Spleen (tissue), 13 donors: ENCODE measurements at places on chromosomes 5 and 9. TPM values are rescaled to one million over a fixed set of nuclear protein-coding genes. Genes with fewer than 3 reads are reported as not detected.

- no peak overlapping the region for H3K4me3 ChIP-seq
- no peak overlapping the region for H3K27ac ChIP-seq
- H3K4me1 ChIP-seq = no peaks in the 10 kb centered on the region
- H3K36me3 ChIP-seq = peaks cover 24% of the 10 kb centered on the region
- H3K27me3 ChIP-seq = no peaks in the 10 kb centered on the region
Observed at GRCh38 chr9:98775831-98776441, 20.4 kb downstream of the ANKS6 start.

- no peak overlapping the region for H3K27ac ChIP-seq
- no peaks in the 10 kb centered on the region for H3K4me1 ChIP-seq
- H3K27me3 ChIP-seq = no peaks in the 10 kb centered on the region
- DNase-seq = no peak
Observed at GRCh38 chr5:128472036-128472435, 66.0 kb downstream of the FBN2 start.

DNA sequence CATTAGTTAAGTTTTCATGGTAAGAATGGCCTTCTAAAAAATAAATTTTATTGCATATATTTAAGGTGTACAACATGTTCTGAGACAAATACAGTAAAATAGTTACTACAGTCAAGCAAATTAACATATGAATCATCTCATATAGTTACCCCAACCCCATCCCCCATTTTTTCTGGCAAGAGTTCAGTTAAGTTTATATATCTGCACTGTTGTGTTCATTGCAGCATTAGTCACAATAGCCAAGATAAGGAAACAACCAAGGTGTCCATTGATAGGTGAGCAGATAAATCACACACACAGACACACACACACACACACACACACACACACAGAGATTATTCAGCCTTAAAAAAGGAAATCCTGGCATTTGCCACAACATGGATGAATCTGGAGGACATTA is 37.2 kb upstream of the OTULIN start:
- no peaks in the 10 kb centered on the region for H3K27me3 ChIP-seq
- H3K36me3 ChIP-seq = no peaks in the 10 kb centered on the region
- no peak overlapping the region for H3K4me3 ChIP-seq

- H3K27me3 ChIP-seq = no peaks in the 10 kb centered on the region
- H3K4me1 ChIP-seq = no peaks in the 10 kb centered on the region
- peak overlapping the region; percentile 45 for H3K27ac ChIP-seq
- DNase-seq = no peak
Observed at GRCh38 chr5:167582886-167583285, 708.6 kb upstream of the WWC1 start.

GRCh38 chr9:89658401-89658800 is 53.6 kb downstream of the GADD45G start:
- no peak overlapping the region for H3K4me3 ChIP-seq
- H3K36me3 ChIP-seq = no peaks in the 10 kb centered on the region
- DNase-seq = peak; percentile 53
- H3K4me1 ChIP-seq = peaks cover 72% of the 10 kb centered on the region

DNA sequence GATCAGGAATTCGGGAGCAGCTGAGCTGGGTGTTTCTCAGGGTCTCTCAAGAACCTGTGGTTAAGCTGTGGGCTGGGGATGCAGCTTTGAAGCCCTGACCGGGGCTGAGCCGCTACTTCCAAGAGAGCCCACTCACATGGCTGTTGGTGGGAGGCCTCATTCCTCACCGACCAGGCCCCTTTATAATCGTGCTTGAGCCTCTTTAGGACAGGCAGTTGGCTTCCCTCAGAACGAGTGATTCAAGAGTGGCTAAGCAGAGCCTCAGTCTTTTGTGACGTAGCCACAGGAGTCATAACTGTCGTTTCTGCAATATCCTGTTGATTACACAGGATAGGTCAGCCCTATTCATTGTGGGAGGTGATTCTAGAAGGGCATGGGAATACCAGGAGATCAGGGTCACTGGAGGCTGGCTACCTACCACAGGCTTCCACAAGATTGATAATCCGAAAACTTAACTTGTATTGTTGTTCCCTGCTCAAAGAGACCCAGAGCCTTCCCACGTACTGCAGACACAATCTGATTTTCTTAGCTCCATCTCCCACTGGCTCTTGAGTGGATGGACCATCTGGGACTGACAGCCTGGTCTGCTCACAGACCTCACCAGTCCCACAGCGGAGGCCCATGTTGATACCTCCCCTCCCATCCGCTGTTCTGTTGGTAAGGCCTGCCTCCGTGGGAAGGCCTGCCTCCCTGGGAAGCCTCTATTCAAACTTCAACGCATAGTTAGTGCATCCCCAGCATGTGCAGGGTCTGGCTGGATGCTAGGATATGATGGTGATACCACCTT is 3.0 kb upstream of the ERGIC1 start:
- no peaks in the 10 kb centered on the region for H3K27me3 ChIP-seq
- no peak overlapping the region for H3K4me3 ChIP-seq
- no peak overlapping the region for H3K27ac ChIP-seq
- H3K36me3 ChIP-seq = no peaks in the 10 kb centered on the region
- no peak for DNase-seq

- no peak overlapping the region for H3K4me3 ChIP-seq
- H3K27ac ChIP-seq = no peak overlapping the region
- DNase-seq = no peak
- no peaks in the 10 kb centered on the region for H3K36me3 ChIP-seq
- peaks cover 97% of the 10 kb centered on the region for H3K4me1 ChIP-seq
Observed at GRCh38 chr5:62328772-62329491, 22.9 kb downstream of the KIF2A start.

DNA sequence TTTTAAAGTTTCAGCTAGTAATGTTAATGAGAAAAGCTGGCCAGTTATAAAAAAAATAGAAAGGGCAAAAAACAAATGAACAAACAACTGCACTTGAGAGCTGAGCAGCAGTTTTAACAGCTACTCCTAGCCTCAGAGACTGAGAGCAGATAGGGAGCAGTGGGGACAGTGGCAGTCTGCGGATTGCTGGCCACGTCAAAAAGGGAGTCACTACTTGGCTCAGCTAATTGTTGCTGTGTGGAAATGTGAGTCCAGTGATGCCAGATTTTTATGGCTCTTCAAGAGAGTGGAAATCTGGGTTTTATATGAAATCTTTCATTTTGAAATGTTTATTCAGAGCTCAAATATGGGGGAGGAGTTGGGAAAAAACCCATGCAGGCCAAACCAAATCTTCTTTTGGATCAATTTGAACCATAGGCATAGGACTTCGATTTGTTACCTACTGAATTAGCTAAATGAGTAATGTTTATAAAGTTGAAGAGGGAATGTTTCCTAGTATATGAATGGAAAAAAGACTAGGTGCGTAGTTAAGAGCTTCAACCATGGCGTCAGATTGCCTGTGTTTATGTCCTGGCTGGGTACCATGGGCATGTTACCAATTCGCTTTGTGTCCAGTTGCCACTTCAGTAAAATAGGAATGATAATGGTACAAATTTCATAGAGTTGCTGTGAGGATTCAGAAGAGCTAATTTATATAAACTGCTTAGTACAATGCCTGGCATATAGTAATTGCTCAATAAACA is 102.1 kb downstream of the PAM start:
- H3K27me3 ChIP-seq = no peaks in the 10 kb centered on the region
- H3K4me3 ChIP-seq = no peak overlapping the region
- no peaks in the 10 kb centered on the region for H3K4me1 ChIP-seq
- no peak overlapping the region for H3K27ac ChIP-seq

GRCh38 chr5:123907349-123907748 is 395.4 kb downstream of the CSNK1G3 start:
- H3K36me3 ChIP-seq = no peaks in the 10 kb centered on the region
- no peaks in the 10 kb centered on the region for H3K4me1 ChIP-seq

Gene MAML1
- total RNA-seq = 31.3 TPM
